NCI-H345 (cell line): ENCODE measurements at places on chromosomes 6 and 20.
A peak's percentile ranks its signal among the peaks of the same experiment; 100 is the strongest.

DNA sequence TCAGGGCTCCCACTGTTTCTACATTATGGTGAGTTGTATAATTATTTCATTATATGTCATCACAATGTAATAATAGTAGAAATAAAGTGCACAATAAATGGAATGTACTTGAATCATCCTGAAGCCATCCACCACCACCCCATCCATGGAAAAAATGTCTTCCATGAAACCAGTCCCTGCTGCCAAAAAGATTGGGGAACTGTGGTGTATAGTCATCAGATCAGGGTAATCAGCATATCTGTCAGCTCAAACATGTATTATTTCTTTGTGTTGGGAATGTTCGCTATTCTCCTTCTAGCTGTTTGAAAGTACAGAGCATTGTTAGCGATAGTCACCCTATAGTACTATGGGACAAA is 33.8 kb upstream of the SLC22A23 start:
- no peak for DNase-seq

DNA sequence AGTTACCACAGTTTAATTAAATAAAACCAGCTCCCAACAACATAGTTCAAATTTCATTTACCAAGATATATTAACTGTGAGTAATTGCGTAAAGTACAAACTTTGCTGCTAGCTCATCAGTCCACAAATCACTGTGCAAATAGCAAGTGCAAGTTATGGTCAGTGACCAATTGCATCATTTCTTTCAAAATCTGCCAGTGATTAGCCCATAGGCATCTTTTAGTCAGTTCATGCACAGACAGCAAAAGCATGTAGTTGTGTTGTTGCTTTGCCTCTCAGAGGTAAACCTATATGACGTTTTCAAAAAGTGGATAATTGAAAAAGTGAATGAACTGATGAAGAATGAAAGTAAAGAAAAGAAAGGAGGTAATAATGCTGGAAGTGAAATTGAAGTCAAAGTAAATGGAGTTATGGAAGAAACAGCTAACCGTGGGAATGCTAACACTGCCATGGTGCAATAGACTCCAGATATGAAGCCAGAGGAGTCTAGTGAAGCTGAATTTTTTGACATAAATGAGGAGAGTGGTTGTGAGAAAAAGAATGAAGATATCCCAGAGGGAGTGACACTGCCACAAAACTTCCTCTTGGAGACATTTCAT is 36.5 kb downstream of the ENPP1 start:
- DNase-seq = no peak

DNA sequence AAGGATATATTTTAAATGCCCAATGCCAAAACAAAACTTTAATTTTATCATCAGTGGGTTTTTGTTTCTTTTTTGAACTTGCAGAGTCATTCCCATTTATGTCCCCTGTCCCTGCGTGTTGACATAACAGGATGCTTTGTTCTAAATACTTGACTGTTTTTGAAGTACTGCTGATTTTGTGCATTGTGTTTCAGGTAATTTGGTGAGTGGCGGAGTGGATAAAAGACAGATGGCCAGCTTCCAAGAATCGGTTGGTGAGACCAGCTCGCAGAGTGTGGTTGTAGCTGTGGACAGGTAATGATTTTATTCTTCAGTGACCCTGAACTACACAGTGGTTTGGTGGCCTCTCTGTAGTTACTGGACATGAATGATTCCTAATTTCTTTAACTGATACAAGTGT is 50.5 kb upstream of the CSE1L start:
- peak; percentile 92 for DNase-seq

GRCh38 chr6:129954749-129955431 is 63.5 kb upstream of the L3MBTL3 start:
- no peak for DNase-seq

GRCh38 chr6:157708933-157709332 is 114.1 kb upstream of the SNX9 start:
- DNase-seq = no peak

- DNase-seq = no peak
Measured at GRCh38 chr6:2157441-2158127, 87.8 kb downstream of the GMDS start.

DNA sequence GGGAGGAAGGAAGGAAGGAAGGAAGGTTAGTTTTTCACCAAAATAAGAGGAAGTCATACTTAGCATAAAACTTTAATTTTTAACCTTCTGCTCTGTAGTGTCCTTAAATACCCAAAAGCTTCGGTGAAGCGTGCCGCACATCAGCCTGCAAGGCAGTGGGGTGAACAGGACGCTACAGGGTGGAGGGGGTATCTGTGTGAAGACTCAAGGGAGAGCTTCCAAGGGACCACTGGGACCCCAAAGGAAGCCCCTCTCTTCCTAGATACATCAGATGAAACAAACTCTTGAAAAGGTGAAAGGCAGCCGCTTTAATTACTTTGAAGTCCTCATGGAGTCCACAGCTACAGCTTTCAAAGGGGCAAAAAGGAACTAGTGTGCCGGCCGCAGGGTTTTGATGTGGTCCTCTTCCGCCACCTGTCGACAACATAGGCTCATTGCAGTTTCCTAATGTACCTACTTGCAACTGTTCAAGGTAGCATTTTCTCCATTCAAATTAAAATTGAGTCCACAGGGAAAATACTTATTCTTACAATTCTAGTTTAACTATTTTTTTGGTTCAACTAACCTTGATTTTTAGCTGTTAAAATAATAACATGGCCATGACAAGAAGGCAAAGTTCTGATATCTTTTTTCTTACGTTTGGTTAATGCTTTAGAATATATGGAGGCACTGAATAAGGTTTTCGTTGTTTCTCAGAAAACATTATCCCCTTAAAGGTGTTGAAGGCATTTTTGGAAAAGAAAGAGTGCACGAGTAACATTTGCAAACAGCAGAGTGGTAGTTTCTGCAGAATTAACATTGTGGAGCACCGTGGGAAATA is 135.0 kb upstream of the RIPOR2 start:
- DNase-seq = peak; percentile 79

GRCh38 chr6:319177-320131 is 27.2 kb downstream of the DUSP22 start:
- no peak for DNase-seq

GRCh38 chr6:136985502-136985901 is 59.3 kb downstream of the IL20RA start:
- no peak for DNase-seq

GRCh38 chr20:5357946-5358345 is 41.2 kb upstream of the PROKR2 start:
- DNase-seq = no peak

DNA sequence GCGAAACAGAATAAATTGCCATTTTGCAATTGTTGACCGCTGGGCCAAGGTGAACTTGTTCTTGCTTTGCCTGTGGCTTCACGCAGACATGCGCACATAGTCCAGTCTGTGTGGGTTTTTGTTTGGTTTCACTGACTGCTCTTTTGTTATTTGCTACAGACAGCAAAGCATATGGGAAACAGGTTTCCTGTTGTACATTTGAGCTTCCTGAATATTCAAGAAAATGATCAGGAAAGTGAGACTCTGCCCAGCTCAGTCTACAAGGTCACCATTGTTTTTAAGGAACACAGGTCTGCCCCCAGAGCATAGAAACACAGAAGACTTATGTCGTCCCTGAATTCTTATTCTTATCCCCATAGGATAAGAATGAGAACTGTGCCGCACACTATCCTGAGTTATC is 55.6 kb downstream of the SASH1 start:
- DNase-seq = no peak

GRCh38 chr20:8557711-8558110 is 425.6 kb downstream of the PLCB1 start:
- DNase-seq = no peak

GRCh38 chr20:54535033-54535432 is 59.6 kb downstream of the DOK5 start:
- DNase-seq = no peak

GRCh38 chr6:158756126-158756525 is 63.0 kb downstream of the EZR start:
- no peak for DNase-seq

DNA sequence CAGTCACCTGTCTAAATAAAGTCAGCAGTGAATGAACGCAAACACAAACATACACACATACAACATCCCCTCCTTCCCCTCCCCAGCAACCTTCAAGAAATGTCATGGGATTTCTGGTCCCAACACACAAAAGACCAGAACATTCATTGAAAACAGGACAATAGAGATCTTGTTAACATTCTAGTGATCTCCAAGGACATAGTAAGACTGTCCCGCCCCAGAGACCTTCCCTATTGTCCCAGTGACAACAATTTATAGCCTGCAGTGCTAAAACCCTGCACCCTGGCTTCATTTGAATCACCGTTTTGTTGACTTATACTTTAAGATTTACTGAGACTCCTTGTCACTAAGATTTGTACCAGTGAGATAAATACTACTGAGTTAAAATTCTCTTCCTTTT is 143.9 kb upstream of the NOX3 start:
- no peak for DNase-seq

DNA sequence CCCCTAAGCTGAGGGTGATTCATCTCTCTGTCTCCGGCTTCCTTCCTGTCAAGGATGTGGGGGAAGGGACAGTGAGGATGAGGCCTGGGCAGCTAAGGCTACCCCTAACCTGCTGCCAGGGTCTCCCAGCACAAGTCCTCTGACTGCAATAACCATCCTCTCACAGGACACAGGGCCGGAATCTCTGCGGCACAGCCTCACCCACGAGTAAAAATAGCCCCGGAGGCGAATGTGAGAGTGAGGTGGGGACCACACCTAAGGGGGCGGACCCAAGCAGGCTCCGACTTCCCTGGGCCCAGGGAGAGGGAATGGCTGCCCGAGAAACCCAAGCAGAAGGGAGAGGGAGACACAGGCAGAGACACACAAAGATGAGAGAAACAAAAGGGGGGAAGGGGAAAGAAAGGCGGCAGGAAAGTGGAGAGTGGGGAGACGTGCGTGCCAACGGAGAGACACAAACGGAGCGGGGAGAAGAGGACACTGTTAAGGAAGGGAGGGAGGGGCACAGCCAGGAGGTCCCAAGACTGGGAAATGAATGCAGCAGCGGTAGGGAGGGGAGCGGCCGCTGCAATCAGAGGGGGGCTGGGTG is 1.4 kb downstream of the CLIC1 start:
- DNase-seq = no peak

- no peak for DNase-seq
Measured at GRCh38 chr6:167291623-167292300, 647 bp downstream of the UNC93A start.

DNA sequence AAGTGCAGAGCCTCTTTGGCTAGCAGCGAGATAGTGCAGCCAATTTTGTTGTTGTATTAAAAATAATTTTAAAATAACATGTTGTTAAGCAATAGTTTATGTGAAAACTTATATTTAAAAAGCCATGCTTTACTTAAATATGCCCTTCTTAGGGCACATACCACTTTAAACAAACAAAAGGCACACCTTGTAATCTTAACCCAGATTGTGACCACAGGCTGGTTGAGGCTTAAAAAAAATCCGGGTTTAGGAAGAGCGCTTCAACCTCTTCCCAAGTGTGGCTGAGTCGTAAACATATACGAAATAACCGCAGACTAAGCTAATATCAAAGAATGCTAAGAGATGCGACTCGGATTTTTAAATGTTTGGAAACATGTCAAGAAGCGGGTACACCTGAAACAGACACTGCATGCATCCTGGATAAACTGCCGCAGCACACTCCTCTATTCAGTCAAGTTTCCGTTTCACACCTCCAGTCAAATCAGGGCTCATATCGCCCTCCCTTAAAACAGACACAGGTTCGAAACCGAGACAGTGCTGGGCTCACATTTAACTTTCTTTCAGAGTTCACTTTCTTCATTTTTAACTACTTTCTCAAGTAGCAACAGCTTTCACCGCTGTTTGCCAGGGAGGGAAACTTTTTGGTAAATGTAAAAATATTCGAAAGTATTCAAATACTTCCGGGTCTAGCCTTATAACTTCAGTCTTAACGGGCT is 1.5 kb downstream of the DEK start:
- DNase-seq = peak; percentile 26

- DNase-seq = no peak
Measured at GRCh38 chr6:80126657-80127345, 20.3 kb downstream of the BCKDHB start.

- DNase-seq = no peak
Measured at GRCh38 chr6:28589234-28589956, 63.7 kb downstream of the GPX5 start.

GRCh38 chr20:50572938-50573777 is 63.0 kb downstream of the PTPN1 start:
- DNase-seq = peak; percentile 78

- DNase-seq = no peak
Measured at GRCh38 chr6:34970957-34971356, 81.9 kb downstream of the ANKS1A start.

- DNase-seq = no peak
Measured at GRCh38 chr6:97113170-97113569, 169.8 kb downstream of the MMS22L start.

DNA sequence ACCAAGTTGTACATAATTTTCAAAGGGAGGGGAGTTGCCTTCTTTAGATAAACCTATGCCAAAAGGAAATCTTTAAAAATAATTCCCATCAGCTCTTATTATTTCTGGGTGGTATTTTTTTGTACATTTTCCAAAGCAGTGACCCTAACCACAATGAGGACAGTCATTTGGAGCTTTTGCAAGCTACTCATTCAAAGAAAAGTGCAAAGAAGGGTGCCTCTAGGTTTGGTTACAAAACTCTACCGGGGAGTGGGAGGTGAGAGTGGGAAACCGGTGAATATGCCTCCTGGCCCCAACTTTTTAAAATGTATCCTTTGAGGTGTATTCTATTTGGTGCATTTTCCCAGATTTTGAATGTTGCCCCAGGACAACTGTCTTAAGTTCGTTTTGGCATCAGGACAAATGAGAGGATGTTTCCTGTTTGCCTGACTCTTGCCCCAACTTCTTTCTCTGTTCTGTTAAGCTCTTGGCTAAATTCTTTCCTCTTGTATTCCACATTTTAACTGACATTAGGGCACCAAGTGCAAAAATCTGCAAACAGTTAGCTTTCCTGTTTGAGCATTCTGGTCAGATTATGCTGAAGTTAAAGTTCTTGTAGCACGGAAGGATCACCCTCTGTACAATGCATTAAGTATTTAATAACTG is 78.9 kb downstream of the SLX4IP start:
- no peak for DNase-seq

DNA sequence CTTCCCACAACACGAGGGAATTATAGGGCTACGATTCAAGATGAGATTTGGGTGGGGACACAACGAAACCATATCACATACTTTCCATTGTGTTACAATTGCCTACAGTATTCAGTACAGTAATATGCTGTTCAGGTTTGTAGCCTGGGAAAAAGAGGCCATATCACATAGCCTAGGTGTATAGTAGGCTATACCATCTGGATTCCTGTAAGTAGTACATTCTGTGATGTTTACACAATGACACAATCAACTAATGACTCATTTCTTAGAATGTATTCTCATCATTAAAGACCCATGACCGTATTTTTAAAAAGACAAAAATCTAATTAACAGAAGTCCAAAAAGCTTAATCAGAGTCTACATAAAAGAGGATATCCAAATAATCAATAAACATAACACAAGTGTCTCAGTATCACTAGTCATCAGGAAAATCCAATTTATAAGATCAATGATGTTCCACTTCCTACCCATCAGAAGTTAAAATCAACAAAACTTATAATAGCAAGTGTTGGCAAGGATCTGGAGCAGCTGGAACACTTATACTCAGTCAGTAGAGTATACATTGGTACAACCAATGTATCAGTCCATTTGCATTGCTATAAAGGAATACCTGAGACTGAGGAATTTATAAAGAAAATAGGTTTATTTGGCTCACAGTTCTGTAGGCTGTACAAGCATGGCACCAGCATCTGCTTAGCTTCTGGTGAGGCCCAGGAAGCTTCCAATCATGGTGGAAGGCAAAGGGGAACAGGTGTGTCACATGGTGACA is 215.9 kb downstream of the CLVS2 start:
- DNase-seq = no peak

- no peak for DNase-seq
Measured at GRCh38 chr6:64084185-64084663, 448.6 kb downstream of the PHF3 start.
